ENCODE measurements at places on chromosomes 12 and 14.

DNA sequence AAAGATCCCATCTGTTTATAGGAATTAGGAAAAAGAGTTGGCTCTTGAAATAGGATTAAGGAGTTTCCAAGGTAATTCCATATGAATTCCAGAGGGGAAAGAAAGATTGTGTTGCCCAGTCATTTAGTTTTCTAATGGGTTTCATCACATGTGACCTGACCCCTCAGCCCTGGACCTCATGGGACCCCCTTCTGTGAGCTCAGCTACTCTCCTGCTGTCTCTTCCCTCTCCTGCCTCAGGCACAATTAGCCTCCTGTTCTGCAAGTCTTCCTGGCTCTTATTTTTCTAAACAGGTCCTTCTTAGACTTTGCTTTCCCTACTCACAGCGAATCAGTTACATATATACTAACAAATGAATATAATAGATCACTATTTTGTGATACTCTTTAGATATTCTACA, 237.7 kb downstream of the TRHDE start:
- DNase-seq, result no peak

DNA sequence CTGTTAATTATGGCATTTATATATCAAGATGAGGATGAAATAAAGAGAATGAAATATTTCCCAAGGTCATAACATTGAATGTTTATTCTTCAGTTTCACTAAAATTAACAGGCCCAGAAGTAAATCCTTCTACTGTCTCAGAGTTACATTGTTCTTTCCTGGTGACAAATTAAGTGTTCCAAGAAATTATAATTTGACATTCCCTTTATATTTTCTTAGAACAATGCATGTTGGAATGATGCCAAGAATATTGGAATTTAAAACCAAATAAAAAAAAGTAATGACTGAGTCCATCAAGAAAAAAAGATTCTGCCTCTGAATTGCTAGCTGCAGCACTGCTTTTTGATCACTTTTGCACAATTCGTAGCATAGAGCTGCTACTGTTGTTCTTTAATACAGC, 152.1 kb downstream of the METTL25 start:
- no peak for DNase-seq

- peak; percentile 68 for DNase-seq
These were observed 278.3 kb downstream of the NRXN3 start for GRCh38 chr14:78448164-78449094.

DNA sequence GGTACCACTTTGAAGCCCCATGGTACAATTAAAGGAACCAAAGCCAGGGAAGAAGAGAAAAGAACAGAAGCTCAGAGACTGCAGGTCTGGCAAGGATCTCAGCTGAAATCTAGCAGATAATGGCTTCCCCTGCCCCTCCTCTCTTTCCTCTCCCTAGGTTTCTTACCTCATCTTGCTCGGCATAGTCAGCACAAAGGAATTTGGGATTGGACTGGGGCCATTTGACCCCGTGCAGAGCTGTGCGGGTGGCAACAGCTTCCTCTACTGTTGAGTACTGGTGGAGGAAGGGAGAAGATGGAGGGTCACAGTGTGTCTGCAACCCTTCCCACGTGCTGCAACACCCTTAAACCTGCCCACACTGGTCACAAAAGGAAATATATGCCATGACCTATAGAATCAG, 4.7 kb upstream of the CDH24 start:
- DNase-seq, result no peak

- no peak for DNase-seq
These were observed 233.2 kb upstream of the BTG1 start for GRCh38 chr12:92378682-92379479.

DNA sequence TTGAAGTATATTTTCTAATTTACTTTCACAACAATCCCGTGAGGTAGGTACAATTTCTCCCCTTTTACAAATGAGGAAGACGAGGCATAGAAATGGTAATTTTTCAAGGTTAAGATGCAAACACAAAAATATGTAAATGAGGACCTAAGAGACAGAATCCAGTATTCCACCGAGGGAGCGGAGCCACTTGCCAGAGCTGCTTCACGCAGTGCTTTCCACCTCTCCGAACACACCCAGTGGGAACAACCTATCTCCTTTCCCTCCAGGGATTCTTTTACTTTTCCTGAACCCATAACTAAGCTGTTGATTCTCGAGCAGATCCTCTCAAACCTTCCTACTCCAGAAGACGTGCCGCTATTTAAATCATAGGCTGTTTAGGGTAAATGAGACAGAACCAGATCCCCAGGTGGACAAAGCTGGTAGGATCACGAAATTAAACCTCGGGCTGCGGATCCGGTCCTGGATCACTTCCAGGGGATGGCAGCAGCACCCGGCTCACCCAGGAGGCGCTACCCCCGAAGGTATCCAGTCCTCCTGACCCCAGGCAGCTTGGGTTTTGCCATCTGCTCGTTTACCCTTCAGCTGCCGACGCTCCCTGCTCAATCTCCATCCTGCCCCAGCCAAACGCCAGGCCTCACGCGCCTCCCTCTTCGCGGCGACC, 1.5 kb downstream of the DDHD1 start:
- DNase-seq, result peak; percentile 86

- DNase-seq, result peak; percentile 71
These were observed 593 bp downstream of the CFL2 start for GRCh38 chr14:34713681-34714319.

GRCh38 chr12:95857156-95857555, 1.6 kb upstream of the SNRPF start:
- DNase-seq, result peak; percentile 6

DNA sequence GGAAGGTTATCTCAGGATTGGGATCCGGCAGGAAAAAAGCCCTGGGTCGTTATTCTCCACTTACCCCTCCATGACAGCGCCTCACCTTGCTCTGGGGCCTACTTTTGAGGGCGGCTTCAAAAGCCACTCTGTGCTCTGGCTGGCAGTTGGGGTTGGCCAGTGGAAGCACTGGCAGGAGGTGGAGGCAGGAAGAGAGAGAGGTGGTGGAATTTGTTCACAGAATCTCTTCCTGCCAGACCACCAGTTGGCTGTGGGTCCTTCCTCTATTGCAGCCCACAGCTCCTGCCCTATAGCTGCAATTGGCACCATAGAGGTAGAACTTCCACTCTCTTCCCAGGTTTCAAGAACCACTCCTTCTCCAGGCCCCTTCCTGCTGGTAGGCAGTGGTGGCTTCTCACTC, 32.7 kb upstream of the SDR39U1 start:
- no peak for DNase-seq

- peak; percentile 18 for DNase-seq
These were observed 397.1 kb downstream of the MDGA2 start for GRCh38 chr14:47278233-47278842.

DNA sequence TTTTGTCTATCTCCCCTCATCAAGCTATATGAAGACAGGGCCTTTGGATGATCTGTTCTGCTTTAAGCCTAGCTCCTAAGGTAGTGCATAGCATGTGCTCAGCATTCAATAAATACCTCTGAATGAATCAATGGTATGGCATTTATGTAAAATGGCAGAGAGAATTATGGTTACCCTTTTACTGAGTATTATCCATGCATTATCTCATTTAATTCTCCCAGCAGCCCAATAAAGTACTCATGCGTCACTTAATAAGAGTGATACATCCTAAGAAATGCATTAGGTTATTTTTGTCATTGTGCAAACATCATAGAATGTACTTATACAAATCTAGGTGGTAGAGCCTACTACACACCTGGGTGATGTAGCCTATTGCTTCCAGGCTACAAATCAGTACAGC, 269.7 kb downstream of the KSR2 start:
- DNase-seq, result no peak

DNA sequence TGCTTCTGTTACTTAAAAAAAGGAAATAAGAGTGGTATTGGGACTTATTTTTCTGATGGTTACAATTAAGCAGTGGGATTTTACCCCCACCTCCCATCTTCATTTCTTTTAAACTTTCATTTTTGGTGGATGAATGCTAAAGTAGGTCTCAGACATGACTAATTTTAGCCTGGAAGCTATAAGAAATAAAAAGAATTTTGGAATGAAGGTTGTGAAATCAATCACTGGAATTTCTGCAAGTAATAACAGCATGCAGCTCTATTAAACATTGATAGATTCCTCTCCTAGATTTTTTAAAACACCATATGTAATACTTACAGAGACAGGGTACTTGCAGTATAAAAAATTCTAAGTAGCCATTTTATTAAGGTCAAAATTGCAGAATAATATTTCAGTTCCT, 164.2 kb upstream of the CLEC14A start:
- no peak for DNase-seq

DNA sequence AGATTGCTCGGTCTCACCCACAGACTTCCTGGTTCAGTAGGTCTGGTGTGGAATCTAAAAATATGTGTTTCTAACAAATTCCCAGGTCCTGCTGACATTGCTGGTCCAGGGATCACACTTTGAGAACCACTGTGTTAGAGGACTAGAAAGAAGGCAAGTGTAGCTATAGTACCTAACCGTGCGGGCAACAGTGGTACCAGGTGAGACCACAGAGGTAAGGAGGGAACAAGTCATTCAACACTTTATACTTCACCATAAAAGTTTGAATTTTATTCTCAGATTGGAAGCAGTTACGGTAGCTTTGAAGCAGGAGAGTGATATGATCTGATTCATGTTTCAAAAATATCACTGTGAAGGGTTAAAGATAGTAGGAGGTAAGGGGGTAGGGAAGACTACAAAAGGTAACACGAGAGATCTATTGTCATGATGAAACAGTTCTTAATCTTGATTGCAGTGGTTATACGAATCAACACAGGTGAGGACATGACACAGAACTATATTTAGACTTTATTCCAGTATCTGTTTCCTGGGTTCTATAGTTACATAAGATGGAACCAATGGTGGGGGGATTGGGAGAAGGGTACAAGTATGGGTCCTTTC, 73.5 kb downstream of the CDK17 start:
- DNase-seq, result no peak

- DNase-seq, result no peak
These were observed 520.1 kb downstream of the RMST start for GRCh38 chr12:97982684-97983083.

DNA sequence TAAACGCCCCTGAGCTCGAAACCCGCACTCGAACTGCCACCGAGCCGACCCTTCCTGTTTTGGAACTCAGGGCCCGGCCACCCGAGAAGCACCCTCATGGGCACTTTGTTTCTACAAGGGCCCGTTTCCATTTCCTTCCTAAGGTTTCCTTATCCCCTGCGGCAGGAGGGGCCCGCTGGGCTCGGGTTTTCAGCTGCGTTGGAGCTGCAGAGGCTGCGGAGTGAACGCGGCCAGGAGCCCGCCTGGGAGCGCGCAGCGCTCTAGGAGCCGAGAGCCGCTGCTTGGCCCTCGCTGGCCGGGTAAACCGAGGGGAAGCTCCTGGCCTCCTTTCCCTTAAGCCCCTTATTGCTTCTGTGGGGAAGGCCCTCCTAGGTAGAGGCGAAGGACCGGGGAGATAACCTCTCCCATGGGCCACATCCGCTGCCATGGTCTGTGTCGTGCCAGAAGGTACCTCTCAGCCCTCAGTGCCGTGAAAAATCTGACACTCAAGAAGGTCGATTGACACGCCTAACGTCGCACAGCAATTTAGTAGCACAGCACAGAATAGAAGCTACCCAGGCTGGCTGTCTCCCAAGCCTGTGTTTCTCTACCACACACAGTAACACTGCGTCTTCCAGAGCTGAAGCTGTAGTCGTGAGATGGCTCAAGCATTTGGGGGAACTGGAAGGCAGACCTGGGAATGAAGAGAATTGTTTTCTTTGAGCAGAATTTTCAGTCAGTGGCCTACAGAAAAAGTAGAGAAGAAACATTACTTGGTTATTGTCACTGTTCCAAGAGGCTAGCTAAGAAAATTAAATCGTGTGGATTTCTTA, 12.9 kb upstream of the CALM1 start:
- no peak for DNase-seq

DNA sequence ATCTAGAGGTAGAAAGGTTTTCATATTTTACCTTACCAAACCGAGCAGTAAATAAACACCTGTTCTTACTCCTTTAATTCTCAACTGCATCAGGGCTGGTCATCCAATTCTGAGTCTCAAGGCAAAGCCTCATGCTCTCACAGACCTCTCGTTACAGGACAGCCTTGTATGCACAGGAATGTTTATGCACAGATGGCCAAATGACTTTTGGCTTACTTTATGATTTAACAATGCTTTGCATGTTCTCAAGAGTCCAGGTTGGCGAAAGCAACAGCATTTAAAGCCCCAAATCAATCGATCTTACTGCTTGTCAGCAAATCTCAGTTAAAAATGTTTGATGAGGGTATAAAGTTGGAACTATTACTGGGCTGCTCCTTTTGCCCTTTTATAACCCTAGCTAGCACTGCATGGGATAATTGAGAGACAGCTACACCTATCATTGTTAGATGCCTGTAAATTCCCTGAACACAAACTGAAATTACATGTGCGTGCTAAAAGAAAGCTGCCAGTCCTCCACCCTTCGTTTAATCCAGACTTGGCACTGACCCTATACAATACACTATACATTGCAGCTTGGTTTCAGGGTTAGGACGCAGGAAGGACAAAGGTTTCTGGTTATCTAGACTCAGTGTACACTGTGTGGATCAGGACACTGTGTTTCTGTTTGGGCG, 63.6 kb downstream of the TMCC3 start:
- DNase-seq, result no peak

GRCh38 chr14:102768223-102769048, 8.8 kb upstream of the TRAF3 start:
- DNase-seq, result no peak

- DNase-seq, result no peak
These were observed 262.6 kb upstream of the LRIG3 start for GRCh38 chr12:59182658-59183455.

DNA sequence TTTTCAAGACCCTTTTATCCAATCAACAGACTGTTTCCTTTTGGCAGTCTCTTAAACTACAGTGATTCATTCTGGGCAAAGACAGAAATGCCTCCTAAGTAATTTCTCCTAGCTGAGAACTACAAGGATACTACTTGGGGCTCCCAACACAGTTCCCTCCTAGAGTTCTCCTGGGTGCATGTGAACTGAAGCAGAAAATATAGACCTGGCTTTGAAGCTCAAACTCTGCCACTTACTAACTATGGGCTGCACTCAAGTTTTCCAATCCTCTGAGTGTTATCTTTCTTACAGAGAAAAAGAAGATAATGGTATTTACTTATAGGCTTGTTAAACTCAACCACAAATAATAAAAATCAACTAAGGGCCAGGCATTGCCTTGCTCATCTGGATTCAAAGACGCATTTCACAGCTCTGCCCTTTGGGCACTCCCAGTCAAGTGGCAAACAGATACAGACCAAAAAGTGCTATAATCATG, 97.6 kb downstream of the EFCAB11 start:
- DNase-seq, result no peak

- DNase-seq, result no peak
These were observed 849 bp downstream of the KRT5 start for GRCh38 chr12:52519387-52519703.

GRCh38 chr14:37223947-37224474, 26.3 kb downstream of the MIPOL1 start:
- no peak for DNase-seq

DNA sequence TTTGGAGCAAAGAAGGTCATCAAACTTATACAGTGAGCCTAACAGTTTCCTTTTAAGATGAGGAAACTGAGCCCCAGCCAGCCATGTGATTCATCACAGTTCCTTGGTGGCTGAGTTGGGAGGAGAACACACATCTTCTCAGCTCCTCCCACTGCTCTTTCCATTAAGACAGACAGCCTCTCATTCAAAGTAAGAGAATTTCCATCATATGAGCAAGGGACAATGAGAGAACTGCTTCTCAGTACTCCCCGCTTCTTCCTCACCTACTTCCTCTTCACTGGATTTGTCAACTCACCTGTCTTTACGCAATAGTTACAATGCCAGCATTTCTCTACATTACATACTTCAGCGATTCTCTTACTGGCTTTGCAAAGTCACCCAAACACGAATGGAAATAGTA, 2.2 kb downstream of the IFNG start:
- no peak for DNase-seq
